ENCODE measurements at places on chromosomes 6 and 20. TPM values are rescaled to one million over a fixed set of nuclear protein-coding genes. Genes with fewer than 3 reads are reported as not detected.

- H3K27ac ChIP-seq = no peak overlapping the region
- H3K27me3 ChIP-seq = no peaks in the 10 kb centered on the region
- H3K4me3 ChIP-seq = no peak overlapping the region
- peaks cover 3% of the 10 kb centered on the region for H3K4me1 ChIP-seq
- H3K36me3 ChIP-seq = no peaks in the 10 kb centered on the region
Measured at GRCh38 chr6:12578097-12578496, 138.5 kb upstream of the PHACTR1 start.

- H3K27me3 ChIP-seq = no peaks in the 10 kb centered on the region
- no peaks in the 10 kb centered on the region for H3K4me1 ChIP-seq
- no peak overlapping the region for H3K27ac ChIP-seq
Measured at GRCh38 chr20:8389381-8390036, 257.4 kb downstream of the PLCB1 start.

DNA sequence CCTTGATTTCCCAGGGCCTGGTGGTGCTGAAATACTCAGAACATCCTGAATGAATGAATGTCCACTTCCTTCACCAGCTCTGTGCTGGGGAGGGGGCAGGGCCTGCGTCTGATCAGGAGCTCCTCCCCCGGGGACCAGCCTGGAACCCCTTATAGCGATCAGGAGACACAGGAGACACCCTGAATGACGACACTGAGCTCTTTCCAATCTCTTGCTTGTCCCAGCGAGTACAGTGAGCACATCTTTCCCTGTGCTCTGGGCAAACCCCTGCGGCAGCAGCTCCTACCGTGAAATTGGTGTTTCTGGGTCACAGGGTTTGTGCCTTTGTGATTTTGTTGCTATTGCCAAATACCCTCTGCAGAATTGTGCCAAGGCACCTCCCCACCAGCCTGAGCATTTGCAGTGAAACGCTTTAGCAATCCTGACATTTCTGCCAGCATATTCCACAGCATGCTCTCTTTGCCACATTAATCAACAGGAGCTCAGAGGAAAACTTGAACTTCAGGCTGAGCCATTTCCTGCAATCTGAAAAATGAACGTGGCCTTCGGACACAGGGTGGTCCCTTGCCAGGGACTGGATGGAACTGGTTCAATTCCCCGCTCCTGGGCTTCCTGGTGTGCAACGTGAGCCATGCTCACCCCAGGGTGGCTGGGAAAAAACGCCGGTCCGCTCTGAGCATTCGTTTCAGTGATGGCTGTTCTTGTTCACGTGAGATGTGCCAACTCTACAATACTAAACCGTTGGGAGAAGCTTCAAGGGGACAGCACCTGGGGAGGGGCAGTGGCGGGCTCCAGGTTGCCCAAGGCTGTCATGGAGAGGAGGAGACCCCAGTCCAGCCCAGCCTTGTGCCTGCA, 23.1 kb upstream of the MRGBP start:
- H3K4me1 ChIP-seq = peaks cover 22% of the 10 kb centered on the region
- no peak overlapping the region for H3K4me3 ChIP-seq

DNA sequence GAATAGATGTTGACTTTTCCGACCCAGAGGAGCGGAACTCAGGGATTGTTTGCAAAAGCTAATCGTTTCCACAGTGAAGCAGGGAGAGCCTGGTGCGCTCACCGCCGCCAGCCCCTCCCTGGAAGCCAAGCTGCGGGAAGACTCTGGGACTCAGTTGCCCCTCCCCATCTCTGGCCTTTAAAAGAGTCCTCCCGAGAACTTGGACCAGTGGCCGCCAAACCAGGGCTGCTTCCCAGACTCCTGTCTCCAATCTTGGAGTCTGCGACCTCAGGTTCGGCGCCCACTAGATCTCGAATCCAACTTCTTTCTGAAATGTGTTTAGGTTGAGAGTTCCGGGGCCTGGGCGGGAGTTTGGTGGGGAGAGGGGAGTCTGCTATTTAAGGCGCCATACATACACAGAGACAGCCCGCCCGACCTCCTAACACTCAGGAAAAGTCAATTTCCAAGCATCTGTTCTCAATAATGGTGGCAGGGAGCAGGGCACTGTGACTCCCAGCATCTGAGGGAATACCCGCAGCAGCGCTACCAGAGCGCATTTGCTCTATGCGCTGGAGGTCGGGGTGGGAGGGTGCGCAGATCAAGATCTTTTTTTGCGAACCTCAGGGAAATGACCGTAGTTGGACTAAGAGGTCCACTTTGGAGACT, 800 bp upstream of the GRIK2 start:
- H3K36me3 ChIP-seq = no peaks in the 10 kb centered on the region
- H3K4me1 ChIP-seq = peaks cover 9% of the 10 kb centered on the region
- no peak overlapping the region for H3K27ac ChIP-seq

GRCh38 chr6:18118330-18118729, 4.1 kb downstream of the NHLRC1 start:
- H3K27me3 ChIP-seq = peaks cover 4% of the 10 kb centered on the region
- DNase-seq = no peak
- no peak overlapping the region for H3K4me3 ChIP-seq
- H3K27ac ChIP-seq = no peak overlapping the region
- no peaks in the 10 kb centered on the region for H3K36me3 ChIP-seq
- peaks cover 12% of the 10 kb centered on the region for H3K4me1 ChIP-seq

GRCh38 chr6:25601800-25602673, 50.0 kb upstream of the SCGN start:
- H3K4me1 ChIP-seq = no peaks in the 10 kb centered on the region
- no peak for DNase-seq
- H3K4me3 ChIP-seq = no peak overlapping the region
- no peaks in the 10 kb centered on the region for H3K27me3 ChIP-seq
- peaks cover 5% of the 10 kb centered on the region for H3K36me3 ChIP-seq

GRCh38 chr6:47209632-47210031, 100.1 kb downstream of the TNFRSF21 start:
- H3K27ac ChIP-seq = no peak overlapping the region
- H3K27me3 ChIP-seq = peaks cover 3% of the 10 kb centered on the region
- no peaks in the 10 kb centered on the region for H3K36me3 ChIP-seq
- no peaks in the 10 kb centered on the region for H3K4me1 ChIP-seq
- H3K4me3 ChIP-seq = no peak overlapping the region

DNA sequence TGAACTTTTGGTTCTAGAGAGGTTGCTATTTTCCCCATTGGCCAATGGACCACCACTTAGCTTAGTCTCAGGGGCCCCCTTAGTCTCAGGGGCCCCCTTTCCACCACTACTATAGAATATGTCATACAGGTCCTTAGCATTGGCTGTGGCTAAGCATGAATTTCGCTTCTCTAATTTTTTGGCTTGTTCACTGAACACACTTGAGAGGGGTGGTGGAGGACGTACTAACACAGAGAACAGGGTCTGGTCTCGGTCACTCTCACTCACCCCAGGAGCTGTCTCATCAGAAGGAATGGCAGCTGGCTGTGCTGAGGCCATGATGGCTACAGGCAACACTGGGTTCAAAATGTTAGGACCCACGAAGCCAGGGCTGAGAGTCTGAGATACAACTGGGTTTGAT, 30.3 kb downstream of the ZNF318 start:
- DNase-seq = no peak
- H3K4me3 ChIP-seq = peak overlapping the region; percentile 51
- peaks cover 91% of the 10 kb centered on the region for H3K36me3 ChIP-seq
- no peaks in the 10 kb centered on the region for H3K27me3 ChIP-seq
- peaks cover 52% of the 10 kb centered on the region for H3K4me1 ChIP-seq

DNA sequence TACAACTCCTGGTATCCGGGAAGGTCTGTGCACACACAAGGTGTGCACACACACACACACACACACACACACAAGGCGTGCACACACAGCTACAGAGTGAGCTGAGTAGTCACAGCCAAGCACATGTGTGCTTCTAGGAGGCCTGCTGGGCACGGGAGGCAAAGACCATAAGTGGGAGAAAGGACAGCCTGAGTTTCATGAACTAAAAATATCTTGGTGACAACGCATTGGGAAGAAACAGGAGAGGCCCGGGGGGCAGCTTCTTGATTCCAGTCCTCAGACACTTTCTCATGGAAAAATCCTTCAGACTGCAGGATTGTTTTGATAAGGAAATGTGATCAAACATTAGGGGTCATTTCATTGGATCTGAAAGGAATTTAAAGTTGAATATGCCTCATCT, 2.6 kb downstream of the TRAF3IP2 start:
- H3K27ac ChIP-seq = no peak overlapping the region
- no peak overlapping the region for H3K4me3 ChIP-seq
- peaks cover 9% of the 10 kb centered on the region for H3K36me3 ChIP-seq
- no peaks in the 10 kb centered on the region for H3K27me3 ChIP-seq
- DNase-seq = no peak

DNA sequence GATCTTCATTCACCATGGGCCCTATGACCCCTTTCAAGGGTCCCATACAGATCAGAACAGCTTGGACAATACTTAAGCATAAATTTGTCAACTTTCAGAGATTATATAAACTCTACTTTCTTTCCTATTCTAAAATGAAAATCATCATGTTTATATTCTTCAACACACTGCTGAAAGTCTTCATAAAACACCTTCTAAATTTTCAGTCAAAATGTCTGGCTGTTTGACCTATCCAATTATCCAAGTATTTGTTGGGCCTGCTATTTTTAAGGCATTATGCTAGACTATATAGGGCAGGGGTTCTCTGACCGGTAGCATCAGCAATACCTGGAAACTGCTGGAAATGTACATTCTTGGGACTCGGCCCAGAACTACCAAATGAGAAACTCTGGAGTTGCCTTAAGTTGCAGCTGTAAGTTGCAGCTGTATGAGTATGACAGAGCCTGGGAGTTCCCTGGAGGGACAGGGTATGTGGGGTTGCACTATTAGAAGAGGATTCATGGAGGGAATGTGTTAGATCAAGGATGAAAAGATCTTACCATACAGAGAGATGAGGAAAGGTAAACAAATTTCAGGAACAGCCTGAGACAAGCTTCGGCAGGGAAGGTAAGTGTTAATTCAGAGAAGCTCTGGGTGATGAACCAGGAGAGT, 293.0 kb downstream of the ADGB start:
- H3K27me3 ChIP-seq = peaks cover 7% of the 10 kb centered on the region
- no peak overlapping the region for H3K4me3 ChIP-seq
- no peaks in the 10 kb centered on the region for H3K36me3 ChIP-seq

DNA sequence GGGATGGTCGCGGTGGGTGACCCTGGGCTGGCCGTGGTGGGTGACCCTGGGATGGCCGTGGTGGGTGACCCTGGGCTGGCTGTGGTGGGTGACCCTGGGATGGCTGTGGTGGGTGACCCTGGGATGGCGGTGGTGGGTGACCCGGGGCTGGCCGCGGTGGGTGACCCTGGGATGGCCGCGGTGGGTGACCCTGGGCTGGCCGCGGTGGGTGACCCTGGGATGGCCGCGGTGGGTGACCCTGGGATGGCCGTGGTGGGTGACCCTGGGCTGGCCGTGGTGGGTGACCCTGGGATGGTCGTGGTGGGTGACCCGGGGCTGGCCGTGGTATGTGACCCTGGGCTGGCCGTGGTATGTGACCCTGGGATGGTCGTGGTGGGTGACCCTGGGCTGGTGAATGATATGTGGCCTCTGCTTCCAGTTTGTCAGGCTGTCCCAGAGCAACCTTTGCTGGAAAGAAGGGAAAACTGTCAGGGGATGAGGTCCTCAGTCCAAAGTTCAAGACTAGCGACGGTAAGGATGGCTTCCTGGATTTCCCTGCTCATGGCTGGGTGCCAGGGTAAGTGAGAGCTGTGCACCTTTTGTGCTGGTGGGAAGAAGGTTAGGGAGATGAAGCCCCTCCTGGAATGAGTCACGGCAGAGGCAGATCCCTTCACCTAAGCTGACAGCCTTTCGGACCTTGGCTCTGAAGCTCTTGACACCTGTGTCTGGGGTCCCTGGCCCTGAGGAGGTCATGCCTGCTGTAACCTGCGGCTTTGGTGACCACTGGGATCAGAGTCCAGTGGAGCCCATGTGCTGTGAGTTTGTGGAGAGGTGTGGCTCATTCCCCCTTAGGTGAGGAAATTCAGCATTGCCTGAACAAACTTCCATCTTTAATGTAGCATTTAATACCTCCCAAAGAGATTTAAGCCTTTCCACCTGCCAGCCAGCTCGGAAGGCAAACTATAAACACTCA, 19.1 kb upstream of the PCMTD2 start:
- H3K36me3 ChIP-seq = no peaks in the 10 kb centered on the region
- no peak overlapping the region for H3K4me3 ChIP-seq
- H3K4me1 ChIP-seq = peaks cover 10% of the 10 kb centered on the region
- H3K27ac ChIP-seq = no peak overlapping the region
- no peaks in the 10 kb centered on the region for H3K27me3 ChIP-seq

DNA sequence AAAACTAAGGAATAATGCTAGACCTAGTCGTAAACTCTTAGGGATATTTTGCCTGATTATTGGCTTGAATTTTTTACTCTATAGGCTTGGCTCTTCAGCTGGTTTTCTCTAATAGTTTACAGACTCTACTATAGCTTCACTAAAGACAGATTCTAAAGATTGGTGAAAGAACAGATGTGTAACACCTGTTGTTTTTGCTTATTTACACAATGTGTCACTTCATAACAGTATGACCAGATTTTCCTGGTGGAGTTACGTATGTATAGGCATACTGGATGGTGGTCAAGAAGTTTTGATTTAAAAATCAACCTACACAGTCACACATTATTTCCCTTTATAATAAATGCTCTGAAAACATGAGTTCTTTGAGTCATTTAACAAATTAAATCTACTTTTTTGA, 4.8 kb downstream of the COL19A1 start:
- no peak overlapping the region for H3K27ac ChIP-seq
- DNase-seq = no peak
- no peak overlapping the region for H3K4me3 ChIP-seq
- H3K27me3 ChIP-seq = no peaks in the 10 kb centered on the region
- H3K4me1 ChIP-seq = peaks cover 76% of the 10 kb centered on the region

DNA sequence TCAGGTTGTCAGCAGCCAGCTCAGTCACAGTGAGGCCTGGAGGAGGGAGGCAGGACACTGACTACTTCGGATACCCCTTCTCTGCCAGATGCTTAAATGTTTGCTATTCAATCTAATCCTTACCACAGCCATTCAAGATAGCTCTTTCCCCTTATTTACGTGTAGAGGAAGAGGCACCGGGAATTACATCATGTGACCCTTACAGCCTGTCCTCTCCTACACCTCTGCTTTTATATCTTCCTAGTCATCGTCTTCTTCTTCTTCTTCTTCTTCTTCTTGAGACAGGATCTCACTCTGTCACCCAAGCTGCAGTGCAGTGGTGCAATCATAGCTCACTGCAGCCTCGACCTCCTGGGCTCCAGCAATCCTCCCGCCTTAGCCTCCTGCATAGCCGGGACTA, 148.1 kb upstream of the NEDD9 start:
- H3K4me3 ChIP-seq = peak overlapping the region; percentile 91
- DNase-seq = no peak
- H3K36me3 ChIP-seq = peaks cover 38% of the 10 kb centered on the region
- H3K4me1 ChIP-seq = peaks cover 84% of the 10 kb centered on the region

Gene RSPH4A
- 0.39 TPM for total RNA-seq

Gene MMP24
- total RNA-seq = not detected

Gene CD24
- total RNA-seq = 49.3 TPM

Gene CLIC5
- 2.5 TPM for total RNA-seq

Gene EDN3
- total RNA-seq = not detected

Gene ESR1
- 17.5 TPM for total RNA-seq

Gene MROH8
- 5.9 TPM for total RNA-seq

Gene CRYBG1
- total RNA-seq = 33.6 TPM

Measured in activated B cell treated with CpG ODN at 0.5 μM for 24 hours (primary cell).